Retinal pigment epithelial cell (primary cell): ENCODE measurements at places on chromosomes 5 and 9.

- DNase-seq: no peak
Measured at GRCh38 chr5:95870105-95870672, 47.7 kb upstream of the GLRX start.

GRCh38 chr5:1007681-1008450 lies 736 bp upstream of the NKD2 start:
- no peak for DNase-seq

- DNase-seq: no peak
Measured at GRCh38 chr5:141669520-141669919, 12.5 kb downstream of the ARAP3 start.

DNA sequence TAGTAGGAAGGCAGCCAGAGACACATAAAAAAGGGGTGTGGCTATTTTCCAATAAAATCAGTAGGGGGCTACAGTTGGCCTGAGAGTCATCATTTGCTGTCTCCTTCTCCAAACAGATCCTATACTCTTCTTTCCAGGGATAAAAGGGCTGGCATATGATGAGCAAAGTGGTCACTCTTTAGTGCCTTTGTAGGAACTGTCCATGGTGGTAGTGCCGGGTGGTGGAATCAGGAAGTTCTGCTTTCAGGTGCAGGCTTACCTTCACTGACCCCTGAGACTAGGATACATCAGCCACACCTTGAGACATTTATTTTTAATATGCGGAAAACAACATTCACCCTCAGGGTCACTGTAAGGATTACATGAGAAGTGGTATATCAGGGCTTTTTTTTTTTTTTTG lies 80.8 kb downstream of the ASTN2 start:
- DNase-seq: no peak

DNA sequence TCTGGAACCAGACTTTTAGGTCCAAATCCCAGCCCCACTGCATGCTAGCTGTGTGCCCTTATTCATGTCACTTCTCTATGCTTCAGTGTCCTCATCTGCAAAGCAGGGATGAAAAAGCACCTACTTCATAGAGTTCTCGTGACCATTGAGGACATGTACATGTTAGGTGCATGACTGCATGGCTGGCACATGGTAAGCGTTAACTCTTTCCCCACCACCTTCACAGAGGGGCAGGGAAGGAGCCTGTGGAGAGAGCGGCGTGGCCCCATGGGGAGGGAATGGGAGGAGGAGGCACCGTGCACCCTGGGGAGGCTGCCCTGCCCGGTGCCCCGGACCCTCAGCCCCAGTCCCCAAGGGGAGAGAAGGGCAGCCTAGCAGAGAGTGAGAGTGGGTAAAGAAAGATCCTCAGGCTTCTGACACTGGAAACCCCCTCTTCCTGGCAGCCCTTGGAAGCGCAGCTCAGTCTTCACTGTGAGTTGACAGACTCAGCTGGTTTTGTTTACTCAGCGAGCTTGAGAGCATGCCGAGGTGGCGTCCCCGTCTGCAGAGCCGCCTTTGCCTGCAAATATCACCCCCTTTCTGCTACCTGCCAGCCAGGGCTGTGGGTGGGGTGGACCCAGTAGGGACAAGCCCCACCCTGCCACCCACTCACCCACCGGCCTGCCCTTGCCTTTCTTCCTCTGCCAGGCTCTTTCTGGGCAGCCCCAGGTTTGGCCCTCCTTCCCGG lies 10.6 kb upstream of the ANGPTL2 start:
- DNase-seq: no peak
